HS-27A (cell line): ENCODE measurements at places on chromosomes 1 and 21.
A peak's percentile ranks its signal among the peaks of the same experiment; 100 is the strongest.

DNA sequence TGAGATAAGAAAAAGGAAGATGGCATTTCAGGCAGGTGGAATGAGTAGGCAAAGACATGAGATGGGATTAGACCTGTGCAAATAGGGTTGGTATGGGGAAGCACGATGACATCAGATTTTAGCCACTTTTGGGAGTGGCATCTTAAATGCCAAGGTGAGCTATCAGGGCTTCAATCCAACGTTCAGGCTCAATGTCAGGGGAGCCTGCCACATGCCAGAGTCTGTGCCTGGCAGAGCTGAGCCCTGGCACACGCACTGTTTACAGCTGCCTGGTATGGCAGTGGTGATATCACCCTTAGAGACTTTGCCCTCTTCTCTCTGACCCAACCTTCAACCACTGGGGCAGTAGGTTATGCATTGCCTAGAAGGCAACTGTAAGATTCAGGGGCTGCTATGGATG is 1.1 kb upstream of the GUCA2B start:
- no peak for DNase-seq

DNA sequence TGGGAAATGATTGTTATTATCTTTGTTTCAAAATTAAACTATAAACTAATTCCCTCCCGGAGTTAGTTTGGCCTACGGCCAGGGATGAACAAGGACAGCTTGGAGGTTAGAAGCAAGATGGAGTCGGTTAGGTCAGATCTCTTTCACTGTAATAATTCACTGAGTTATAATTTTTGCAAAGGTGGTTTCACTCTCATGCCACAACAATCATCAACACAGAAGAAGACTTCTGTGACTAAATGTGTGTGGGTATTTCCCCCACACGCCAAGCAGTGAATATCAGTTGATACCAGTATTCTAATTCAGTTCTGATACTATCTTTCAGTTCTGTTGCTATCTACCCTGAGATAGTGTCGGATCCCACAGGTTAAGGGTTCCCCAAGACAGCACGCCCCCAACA is 215.1 kb downstream of the S1PR1 start:
- no peak for DNase-seq

DNA sequence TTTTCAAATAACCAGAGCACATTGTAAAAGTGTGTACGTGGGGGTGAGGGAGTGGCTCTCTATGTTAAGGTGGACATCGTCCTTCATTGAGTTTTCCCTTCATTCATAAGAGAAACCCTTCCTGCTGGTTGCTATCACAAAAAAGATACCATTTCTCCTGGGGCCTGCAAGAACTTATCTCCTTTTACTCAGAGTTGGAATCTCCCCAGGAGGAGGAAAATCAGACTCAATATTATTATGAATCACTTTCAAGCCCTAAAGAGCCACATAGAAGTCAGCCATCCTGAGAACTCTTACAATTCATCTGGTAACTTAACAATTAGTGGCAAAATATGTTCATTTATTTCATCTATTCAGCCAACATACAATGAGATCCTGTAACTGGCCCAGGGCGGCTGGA is 27.1 kb upstream of the TGFBR3 start:
- DNase-seq: no peak

GRCh38 chr1:236058141-236058934 is 6.6 kb downstream of the NID1 start:
- no peak for DNase-seq

GRCh38 chr1:220791285-220791684 is 4.6 kb downstream of the MTARC1 start:
- DNase-seq: no peak

- DNase-seq: no peak
Measured at GRCh38 chr1:160149233-160149632, 2.2 kb upstream of the ATP1A4 start.

DNA sequence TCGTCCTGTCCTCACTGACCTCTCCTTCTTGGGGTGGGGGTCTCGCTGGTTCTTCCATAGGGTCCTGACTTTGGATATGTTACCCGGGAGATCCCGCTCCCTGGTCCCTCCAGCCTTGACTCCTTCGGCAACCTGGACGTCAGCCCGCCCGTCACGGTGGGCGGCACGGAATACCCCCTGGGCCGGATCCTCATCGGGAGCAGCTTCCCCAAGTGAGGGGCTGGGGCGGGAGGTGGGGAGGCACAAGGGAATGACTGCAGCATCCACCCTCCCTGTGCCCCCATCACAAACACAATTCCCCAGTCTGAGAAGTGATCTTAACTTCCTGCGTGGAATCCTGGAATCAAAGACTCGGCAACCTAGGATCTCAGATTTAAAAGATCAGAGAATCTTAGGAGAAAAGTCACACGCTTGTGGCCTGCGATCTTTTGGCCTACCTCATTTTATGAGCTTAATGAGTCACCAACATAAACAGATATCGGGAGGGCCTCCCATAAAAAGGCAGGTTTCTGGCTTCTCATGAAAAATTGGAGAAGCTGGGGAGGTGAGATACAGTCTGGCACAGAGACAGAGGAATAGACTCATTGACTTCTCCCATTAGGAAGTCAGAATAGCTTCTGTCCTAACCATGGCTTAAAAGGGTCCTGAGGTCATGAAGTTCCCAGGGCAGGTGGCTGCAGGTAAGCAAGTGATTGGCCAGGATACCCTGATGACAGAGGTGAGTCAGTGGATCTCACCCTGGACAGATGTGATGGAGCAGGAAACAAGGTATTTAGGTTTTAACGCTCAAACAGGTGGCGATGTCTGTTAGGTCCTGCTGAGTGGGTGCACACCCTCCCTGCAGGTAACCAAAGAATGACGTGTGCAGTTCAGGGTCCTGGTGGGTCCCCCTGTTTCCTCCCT is 15.9 kb upstream of the PADI3 start:
- peak; percentile 90 for DNase-seq

DNA sequence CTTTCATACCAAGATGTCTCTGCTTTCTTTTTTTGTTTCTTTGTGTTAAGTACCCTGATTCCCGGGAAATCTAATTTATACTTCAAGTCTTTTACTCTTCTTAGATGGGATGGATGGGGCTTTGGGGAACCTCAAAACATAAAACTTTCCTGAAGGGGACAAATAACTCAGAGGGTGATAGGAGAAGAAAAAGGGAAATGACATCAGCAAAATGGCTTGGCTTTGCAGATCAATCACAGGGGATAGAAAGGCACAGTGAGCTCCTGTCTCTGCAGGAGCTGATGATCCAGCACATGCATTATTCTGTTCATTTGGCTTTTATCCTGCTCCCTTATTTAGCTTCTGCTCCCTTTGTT is 1.4 kb upstream of the CA14 start:
- no peak for DNase-seq

DNA sequence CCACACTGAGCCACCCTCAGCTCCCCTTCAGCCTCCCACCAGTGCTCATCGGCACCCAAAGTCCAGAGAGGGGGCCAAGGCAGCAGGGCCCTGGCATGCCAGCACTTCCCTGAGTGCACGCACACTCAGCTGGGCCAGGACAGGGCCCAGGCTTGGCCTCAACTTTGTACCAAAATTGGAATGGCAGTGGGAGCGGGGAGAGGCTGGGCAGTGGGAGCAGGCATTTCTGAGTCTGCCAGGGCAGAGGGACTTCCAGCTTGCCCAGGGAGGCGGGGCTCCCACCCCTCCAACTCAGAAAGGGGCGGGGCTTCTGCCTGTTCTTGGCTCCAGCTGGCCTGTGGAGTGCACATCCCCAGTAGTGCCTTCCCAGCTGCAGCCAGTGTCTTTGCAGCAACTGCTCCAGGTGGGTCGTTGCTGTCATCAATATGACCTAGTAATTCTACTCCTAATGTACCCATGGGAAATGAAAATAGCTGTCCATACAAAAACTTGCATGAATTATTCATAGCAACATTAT is 10.3 kb upstream of the SNX7 start:
- DNase-seq: no peak

DNA sequence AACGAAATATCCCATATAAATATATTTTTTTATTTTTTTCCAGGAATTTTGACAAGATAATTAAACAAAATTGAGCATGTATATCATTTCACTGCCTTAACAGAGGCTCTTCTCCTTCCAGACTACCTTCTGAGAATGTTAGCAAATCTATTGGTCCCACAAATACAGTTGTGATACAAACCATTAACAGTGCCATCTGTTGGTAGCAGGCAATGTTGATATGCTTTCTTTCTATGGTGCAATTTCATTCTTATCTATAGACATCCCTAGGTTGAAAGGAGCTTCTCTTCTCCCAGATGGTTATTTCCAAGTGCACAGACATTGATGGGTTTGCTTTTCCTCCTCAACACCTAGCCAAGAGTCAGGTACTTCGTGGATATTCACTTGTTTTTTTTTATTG is 303.6 kb downstream of the USH2A start:
- peak; percentile 14 for DNase-seq

DNA sequence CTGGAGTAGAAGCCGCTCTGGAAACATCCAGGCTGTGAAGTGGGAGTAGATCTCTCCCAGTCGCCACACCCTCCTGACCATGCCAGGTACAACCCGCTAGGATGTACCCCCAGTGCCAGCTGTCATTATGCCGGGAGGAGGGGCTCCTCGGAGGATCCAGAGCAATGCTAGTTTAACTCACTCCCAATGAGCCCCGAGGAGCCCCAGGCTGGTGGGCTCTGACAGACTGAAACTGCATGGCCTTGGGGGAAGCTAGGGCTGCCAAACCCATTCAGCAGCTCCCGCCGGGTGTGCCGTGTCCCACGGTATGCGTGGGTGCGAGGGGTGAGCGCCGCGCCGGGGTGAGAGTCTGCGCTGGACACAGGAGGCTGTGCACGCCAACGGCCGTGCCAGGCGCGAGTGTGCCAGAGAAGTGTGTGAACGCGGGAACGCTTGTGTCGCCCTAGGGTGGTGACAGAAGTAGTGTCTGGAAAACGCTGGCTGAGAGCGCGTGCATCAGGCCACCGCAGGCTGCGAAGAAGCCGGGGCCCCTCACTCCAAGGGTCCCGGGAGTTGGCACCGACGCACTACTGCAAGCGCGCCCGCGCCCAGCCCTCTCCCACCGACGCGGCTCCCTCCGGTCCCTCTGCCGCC is 177.1 kb upstream of the EDN2 start:
- no peak for DNase-seq

GRCh38 chr1:117312453-117313138 is 54.7 kb upstream of the MAN1A2 start:
- DNase-seq: peak; percentile 7

- DNase-seq: no peak
Measured at GRCh38 chr1:53890522-53890941, 935 bp upstream of the YIPF1 start.

- no peak for DNase-seq
Measured at GRCh38 chr21:42694751-42695696, 41.6 kb downstream of the PDE9A start.

DNA sequence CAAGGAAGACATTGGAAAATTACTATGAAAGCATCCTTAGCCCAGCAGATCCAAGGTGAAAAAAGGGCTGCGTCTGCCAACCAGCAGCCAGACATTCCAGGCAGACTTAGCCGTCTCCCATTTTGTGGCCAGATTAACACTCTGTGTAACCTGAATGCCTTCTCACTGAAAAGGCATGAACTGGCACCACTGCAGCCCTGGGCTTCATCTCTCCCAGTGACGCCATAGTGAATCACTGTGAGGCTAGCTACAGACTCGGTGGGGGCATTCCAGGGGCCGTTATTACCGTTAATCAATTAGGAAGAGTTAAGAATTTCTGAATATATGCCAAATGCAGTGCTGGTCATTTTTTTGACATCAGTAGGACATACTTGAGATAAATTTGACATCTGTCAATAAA is 627.4 kb downstream of the LMO4 start:
- DNase-seq: peak; percentile 99

GRCh38 chr1:110060034-110060661 is 10.3 kb downstream of the ALX3 start:
- DNase-seq: no peak

DNA sequence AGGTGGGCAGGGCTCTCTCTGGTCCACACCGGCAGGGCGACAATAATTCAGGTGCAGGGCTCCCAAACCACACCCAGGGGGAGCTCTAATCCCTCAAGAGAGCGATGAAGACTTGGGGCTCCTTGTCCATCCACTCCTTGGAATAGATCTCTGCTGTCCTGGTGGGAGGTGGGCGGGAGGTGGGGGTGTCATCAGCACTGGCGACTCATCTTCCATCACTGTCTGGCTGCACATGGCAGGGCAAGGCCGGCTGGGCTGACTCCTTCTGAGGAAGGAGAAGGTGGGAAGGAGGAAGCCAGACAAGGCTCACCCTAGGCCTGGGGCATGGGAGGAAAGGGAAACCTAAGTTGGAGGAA is 29.3 kb downstream of the TNNT2 start:
- DNase-seq: peak; percentile 30

- no peak for DNase-seq
Measured at GRCh38 chr1:211605603-211606331, 26.8 kb upstream of the SLC30A1 start.

- DNase-seq: no peak
Measured at GRCh38 chr1:154466921-154467417, 35.0 kb upstream of the TDRD10 start.

- no peak for DNase-seq
Measured at GRCh38 chr1:156130578-156130942, 16.0 kb downstream of the LMNA start.

GRCh38 chr1:174053826-174054225 is 31.7 kb upstream of the RC3H1 start:
- no peak for DNase-seq

- DNase-seq: no peak
Measured at GRCh38 chr1:23563003-23563402, 3.7 kb upstream of the ID3 start.

DNA sequence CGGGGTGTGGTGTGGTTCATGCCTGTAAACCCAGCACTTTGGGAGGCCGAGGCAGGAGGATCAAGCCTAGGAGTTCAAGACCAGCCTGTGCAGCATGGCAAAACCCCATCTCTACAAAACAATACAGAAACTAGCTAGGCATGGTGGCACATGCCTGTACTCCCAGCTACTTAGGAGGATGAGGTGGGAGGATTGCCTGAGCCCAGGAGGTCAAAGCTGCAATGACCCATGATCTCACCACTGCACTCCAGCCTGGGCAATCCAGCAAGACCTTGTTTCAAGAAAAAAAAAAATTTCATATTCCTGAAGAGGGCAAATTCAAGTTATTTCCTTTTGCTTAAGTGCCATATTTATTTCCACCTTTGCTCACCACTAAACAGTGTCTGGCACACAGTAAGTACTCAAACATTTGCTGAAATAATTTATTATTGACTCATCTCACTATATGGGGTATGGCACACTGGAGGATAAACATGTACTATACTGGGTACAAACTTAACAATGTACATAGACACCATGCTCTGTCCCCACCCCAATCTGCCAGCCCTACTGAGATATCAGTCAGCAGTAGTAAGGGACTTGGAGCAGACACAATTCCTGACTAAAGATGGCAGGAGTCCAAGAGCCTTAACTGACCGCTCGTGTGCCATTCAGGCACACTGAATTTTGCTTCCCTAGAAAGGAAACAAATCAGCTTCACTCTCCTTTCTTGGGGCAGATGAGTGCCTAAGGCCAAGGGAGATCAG is 15.5 kb downstream of the MEAF6 start:
- DNase-seq: peak; percentile 86

GRCh38 chr1:17460219-17460618 is 20.7 kb upstream of the RCC2 start:
- no peak for DNase-seq

DNA sequence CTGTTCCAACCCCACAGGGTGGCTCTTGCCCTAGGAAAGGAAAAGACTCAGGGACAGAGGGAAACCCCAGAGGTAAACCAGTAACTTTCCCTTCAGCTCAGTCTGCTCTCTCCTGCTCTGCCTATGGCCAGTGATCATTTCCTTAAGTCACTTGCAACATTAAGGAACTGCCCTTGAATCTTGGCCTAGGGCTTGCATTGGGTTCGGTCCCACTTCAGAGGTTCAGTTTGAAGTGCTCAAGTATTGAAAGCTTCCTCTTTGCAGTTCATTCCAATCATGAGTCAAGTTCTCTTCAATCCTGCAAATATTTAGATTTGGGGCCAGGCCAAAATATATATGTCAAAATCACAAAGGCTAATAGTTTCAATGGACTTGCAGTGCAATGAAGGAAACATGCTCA is 97.7 kb upstream of the IRF2BP2 start:
- DNase-seq: no peak
